Endodermal cell (in vitro differentiated cells): ENCODE measurements at places on chromosomes 7 and 10.

DNA sequence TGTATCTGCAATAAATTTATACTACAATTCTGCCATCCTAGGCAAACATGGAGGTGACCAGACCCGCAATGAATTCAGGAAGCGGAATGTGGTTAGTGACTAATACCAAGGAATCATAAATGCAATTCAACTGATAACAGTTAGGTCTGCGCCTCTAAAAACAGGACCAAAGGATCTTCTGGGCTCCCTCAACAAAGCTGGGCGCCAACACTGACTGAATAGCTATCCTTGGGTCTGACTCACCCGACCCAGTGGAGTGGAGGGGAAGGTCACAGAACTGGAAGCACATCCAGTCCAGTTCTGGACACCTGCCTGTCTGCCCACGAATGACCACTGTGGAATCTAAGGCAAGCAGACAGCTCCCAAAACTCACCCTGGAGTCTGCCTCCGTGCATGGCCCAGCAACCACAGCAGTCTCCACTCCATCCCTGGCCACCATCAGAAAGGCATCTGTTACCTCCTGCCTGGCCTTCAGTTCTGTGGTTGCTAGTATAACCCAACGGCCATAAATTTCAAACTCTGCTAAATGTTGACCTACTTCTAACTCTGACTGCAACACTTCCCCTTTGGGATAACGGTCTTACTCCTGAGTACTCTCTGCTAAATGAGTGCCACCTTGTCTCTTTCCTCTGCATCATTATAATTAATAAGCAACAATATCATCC is 43.0 kb upstream of the DLX6 start:
- no peak for DNase-seq

- peak; percentile 94 for DNase-seq
Observed at GRCh38 chr10:110501142-110501937, 3.6 kb downstream of the DUSP5 start.

GRCh38 chr10:5906651-5907050 is 16.6 kb downstream of the FBH1 start:
- no peak for DNase-seq

- no peak for DNase-seq
Observed at GRCh38 chr7:35037211-35037525, at the start of gene DPY19L1. DPY19L1 (minus strand) TSS chr7:35037485; CDS start chr7:35037394, 91 bp downstream.

GRCh38 chr10:50419091-50419490 is 167.8 kb upstream of the ASAH2 start:
- no peak for DNase-seq

- DNase-seq, result no peak
Observed at GRCh38 chr7:155693826-155694225, 49.4 kb downstream of the RBM33 start.

- no peak for DNase-seq
Observed at GRCh38 chr7:130560972-130561371, 69.1 kb downstream of the MEST start.

- no peak for DNase-seq
Observed at GRCh38 chr7:69208848-69209247, 389.4 kb upstream of the AUTS2 start.

DNA sequence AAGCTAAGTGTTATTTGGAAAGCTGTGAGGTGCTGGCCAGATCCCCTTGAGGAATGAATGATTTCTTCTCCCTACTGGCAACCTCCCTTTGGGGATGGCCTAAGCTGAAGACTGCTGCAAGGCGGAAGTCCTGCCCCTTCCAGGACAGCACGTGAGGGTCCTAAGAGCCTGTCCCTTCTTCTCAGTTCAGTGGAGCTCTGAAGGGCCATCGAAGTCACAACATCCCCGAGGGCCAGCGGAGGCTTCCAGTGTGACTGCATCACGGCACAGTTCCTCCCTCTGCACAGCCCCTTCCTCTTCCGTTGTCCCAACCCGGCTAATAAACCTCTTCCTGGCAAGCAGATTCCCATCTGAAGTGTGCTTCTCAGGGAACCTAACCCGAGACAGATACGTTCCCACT is 43.7 kb downstream of the RNF32 start:
- no peak for DNase-seq

GRCh38 chr7:1289666-1290025 is 57.0 kb downstream of the UNCX start:
- DNase-seq, result no peak

DNA sequence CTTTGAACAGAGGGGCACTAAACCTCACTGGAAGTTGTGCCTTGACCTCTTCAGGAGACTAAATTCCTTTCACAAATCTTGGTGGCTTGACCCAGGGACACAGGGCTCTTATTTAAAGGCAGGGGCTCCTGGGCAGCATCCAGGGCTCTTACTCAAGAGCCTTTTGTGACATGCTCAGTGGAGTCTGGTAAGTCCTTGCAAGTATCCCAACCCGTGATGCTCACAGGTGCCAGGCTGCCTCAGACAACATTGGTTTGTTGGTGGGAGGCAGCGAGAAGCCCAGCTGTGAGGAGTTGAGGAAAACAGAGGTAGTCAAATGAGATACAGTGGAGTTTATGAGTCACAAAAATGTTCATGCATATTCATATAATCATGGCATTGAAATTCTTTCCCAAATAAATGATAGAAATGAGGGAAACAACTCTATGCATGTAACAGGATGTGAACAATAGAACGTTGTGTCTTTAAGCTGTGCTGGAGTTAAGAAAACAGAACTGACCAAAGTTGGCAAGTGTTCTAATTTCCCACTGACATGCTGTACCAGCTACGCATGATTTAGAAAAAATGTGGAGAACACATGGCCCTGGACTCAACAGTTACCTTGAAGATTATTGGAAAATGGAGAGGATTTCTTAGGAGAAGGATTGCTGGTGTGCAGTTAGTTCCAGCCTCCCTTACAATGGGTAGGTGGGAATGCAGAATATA is 654.5 kb upstream of the COBL start:
- no peak for DNase-seq

GRCh38 chr7:151945224-151945623 is 11.0 kb upstream of the GALNTL5 start:
- DNase-seq, result no peak

DNA sequence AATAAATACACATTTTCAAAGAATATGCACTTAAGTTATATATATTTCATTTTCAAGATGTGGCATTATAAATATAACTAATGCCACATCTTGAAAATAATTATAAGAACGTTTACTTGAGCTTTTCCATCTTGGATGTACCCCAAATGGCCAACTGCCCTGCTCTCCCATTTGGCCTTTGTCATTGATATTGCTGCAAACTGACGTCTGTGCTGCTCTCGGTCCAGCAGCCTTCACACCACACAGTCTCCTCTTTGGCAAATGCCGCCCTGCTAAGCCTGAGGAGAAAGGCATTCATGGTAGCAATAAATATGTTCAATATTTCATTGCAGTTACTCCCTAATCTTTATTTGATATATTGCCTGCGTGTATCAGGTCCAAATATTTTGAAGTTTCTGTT is 384.6 kb upstream of the ADARB2 start:
- no peak for DNase-seq

DNA sequence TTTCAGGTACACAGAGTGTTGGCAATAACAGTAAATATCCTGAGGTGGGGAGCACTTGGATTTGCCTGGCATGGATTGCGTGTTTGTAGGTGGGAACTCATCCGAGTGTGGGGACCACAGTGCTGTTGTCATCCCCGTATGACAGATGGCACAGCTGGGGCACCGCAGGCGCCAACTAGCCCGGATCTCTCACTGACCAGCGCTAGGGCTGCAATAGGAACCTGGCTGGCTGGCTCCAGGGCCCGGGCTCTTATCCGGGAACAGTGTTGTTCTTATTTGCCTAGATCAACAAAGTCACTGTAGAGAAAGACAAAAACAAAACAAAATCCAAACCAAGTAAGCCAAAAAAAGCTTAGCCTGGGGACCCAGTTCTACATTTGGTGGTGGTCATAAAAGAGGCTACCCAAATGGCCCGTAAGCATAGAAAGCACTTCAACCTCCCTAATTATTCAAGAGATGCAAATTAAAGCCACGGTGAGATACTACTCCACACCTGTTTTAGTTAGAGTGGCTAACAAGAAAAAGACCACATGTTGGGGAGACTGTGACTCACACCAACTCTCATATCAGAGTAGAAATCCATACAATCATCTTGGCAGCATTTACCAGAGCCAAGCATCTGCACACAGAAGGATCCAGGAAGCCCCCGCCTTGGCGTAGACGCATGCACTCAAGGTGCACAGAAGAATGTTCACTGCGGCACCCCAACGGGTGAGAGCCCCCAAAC is 27.2 kb upstream of the PFKFB3 start:
- DNase-seq, result no peak

DNA sequence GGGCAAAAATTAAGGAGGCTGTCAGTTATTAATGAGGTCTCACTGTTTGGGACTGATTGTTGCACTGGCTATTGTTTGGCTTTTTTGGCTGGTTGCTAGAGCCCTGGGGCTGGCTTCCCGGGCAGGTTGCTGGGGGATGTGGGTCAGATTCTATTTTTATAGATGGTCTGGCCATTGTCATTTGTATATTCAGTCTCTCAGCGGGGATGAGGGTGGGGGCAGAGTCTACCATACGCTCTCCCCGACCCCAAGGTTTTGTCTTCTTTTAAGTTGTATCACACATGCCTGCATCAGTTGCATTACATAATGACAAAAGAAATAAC is 84.3 kb upstream of the GRB10 start:
- no peak for DNase-seq

GRCh38 chr7:152120210-152120609 is 94.7 kb downstream of the GALNT11 start:
- no peak for DNase-seq

- peak; percentile 46 for DNase-seq
Observed at GRCh38 chr7:30479202-30480120, 877 bp upstream of the NOD1 start.

DNA sequence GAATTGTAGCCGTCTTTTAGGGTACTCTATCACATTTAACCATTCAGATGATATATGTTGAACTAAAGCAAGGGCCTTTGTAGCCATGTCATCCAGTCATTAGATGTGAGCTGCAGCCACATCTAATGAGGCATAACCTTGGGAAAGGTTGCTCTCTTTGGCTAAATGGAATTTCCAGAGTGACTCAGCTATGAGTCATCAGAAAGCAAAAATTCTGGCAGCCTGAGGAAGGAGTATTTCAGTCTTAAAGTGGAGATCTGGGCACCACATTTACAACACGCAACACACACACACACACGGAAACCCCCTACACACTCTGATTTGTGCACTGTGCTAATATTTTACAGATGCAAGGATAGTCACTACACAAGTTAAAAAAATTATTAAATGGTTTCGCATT is 176.9 kb upstream of the ZWINT start:
- no peak for DNase-seq

DNA sequence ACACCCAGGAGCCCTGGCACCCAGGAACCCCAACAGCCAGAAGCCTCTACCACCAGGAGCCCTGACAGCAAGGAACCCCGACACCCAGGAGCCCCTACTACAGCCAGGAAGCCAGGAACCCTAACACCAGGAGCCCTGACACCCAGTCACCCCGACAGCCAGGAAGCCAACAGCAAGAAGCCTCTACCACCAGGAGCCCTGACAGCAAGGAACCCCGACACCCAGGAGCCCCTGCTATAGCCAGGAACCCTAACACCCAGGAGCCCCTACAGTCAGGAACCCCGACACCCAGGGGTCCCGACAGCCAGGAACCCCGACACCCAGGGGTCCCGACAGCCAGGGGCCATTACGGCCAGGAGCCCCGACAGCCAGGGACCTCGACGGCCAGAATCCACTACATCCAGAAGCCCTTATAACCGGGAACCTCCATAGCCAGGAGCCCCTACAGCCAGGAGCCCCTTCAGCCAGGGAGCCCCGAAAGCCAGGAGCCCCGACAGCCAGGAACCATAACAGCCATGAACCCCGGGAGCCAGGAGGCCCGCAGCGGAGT is 440 bp upstream of the GLRX3 start:
- no peak for DNase-seq

DNA sequence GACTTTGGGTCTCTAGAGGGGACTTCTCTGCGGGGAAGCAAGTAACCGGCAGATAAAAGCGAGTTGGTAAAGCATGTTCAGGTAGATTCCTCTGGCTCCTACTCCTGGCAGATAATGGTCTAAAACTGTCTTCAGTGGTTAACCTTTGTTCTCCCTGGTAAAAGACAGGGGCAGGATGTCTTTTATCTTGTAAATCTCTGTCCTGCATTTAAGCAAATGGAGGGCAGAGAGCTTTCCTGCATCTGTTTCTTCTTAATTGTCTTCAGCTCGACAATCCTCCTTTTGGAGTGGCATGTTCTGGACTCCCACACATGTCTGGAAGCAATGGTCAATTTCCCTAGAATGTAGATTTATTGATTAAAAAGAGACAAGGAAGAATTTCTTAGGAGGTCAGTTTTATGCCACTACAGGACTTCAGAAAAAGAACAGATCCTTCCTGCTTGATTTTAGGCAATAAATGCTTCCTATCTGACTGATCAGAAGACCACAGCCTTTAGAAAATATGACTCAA is 16.6 kb downstream of the C7orf33 start:
- peak; percentile 68 for DNase-seq

GRCh38 chr10:58143944-58144343 is 123.8 kb downstream of the IPMK start:
- DNase-seq, result no peak

GRCh38 chr7:133709036-133709880 is 417.9 kb upstream of the LRGUK start:
- no peak for DNase-seq

- no peak for DNase-seq
Observed at GRCh38 chr7:27901028-27901760, 161.2 kb downstream of the TAX1BP1 start.

DNA sequence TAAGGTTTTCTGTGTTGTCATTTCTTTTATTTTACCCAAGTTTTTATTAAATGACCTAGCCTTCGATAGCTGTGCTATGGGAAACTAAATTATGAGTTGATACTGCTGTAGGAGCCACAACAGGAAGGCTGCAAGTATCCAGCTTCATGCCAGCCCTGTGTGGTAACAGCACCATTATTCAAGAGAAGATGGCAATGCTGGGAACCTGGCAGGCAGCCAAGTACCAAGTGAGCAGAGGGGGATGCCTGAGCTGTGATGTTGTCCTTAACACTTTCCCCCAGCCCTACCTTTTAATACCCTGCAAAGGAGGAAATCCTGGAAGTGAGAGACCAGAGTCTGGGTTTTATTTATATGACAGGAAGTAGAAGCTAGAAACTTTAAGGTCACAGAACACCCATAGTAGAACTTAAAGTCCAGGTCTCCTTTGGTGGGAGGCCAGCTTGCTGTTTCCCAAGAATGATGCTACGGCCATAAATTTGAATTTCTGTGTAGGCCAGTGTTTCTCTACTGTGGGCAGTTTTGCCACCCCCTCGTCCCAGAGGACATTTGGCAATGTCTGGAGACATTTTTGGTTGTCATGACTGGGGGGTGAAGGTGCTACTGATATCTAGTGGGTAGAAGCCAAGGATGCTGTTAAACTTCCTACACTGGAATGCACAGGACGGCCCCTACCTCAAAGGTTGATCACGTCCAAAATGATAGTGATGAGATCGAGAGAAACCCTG is 9.2 kb upstream of the ATXN7L1 start:
- DNase-seq, result no peak

DNA sequence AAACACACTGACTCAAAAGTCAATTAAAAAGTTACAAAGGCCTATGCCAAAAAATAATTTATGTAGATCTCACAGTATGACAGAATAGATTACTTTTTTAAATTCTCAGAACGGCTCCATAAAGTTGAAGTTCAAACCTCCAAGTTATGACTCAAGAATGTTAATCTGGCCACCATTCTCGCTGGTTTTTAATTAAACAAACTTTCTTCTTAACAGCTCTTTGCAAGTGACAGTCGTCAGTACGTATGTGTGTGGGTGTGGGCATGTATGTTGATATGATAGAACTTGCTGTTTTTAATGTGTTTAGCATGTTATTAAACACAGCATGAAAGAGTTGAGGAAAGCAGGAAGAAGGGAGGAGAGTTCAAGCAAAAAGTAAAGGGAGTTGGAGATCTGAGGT is 18.5 kb downstream of the PRKCQ start:
- no peak for DNase-seq
